ENCODE measurements at places on chromosomes 4 and X.

- no peak for DNase-seq
Observed at GRCh38 chrX:68695206-68695845, 47.9 kb downstream of the STARD8 start.

- DNase-seq: no peak
Observed at GRCh38 chrX:138775517-138775916, 64.0 kb upstream of the FGF13 start.

DNA sequence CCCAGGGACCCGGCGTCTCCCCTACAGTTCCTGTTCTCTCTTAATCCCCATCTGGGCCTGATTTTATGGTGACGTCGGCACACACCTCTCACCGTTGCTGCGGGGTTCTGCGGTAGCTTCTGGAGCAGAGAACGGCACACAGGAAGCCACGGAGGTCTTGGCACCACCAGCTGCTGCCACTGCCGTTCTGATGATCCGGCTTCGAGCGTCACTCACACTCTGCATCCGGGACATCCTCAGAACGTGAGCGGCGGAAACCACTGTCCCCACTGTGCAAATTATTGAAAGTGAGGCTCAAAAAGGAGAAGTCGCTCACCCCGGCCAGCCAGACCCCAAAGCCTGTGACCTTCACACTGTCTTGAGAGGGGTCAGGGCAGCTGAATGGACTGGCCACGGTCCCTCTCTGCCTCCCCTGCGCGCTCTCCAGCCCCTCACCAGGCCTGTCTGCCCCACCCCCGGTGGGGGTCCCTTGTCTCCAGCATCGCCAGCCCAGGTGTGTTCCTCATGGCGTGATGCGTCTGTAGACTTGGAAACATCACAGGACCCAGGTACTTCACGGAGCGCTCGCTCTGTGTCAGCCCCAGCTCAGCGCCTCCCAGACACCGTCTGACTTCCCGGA, 201.1 kb downstream of the AFAP1 start:
- DNase-seq: no peak

GRCh38 chr4:171281359-171281758, 531.8 kb upstream of the GALNTL6 start:
- no peak for DNase-seq

DNA sequence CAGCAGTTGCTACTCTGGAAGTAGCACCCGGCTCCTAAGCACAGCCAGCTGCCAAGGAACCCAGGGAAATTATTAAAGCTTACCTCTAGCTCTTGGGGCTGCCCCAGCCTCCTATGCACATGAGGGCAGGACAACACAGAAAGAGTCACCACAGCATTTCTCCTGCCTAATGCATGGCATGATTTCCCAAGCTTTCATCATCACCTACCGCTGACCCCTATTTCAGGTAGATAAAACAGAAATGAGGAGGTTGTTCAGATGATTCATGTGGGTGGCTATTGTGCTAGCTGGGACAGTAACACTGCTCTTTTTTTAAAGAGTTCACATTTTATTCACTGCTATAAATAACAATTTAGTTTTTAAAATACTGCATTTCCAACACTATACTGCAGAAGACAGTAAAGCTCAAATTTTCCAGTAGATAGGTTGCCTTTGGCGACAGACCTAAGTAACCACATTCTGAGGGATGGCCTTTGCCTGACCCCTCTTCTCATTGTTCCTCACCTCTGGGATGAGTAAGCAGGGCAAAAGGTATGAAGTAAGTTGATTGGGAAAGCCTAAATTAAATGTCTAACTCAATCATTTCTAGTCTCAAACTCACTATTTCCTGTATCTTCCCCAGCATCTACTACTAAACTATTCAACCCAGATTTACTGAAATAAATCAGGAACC, 16.7 kb downstream of the CASK start:
- DNase-seq: peak; percentile 13

DNA sequence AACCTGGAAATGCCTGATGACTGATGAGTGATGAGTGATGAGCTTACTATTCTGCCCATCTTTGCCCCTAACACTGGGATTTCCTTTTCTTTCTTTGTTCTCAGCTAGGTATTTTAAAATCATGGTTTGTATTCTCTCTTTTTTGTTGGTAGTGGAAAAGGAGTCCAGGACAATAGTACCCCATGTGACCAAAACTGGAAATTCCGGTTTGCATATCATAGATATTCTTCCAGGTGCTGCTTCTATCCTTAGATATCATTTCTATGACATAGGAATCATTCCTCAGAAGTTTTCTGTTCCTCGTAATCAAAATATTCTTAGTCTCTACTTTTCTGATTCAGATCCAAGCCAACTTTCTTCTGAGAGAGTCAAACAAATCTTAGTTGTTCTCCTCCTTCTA, 320.5 kb upstream of the TET2 start:
- no peak for DNase-seq

DNA sequence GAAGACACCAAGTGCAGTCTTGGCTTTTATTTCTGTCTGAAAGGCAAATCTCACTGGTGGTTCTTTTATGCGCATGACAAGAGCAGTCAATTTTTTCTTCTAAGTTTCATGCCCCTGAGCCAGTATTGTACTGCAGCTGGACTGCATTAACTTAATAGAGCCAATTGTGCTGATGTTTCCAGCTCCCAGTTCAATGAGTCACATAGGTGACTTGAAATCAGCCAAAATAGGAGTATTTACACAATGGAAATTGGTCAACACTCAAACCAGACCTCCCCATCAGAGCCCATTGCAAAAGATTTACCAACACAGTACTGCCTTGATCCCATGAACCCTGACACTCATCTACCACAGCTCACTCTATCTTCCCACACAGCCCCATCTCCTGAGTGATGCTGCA, 100.3 kb upstream of the GUCY1A1 start:
- DNase-seq: no peak

- peak; percentile 8 for DNase-seq
Observed at GRCh38 chr4:122224348-122224747, 72.2 kb downstream of the BLTP1 start.

DNA sequence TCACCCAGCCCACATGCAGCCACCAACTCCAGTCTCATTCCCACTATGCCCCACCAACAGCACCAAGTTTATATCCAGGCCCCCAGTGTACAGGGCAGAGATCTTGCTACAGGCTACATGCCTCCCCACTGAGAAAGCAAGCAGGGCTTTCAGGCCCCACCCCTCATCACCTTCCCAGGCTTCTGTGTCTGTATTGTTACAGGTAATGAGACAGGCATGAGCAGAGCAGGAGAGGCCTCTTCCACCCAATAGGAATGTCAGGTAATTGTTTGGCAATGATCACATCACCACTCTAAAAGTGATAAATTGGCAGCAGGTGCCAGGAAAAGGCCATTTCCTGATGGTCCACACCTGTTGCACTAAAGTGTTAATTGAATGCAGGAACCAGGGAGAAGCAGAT, 102.5 kb downstream of the ZNF518B start:
- DNase-seq: no peak

DNA sequence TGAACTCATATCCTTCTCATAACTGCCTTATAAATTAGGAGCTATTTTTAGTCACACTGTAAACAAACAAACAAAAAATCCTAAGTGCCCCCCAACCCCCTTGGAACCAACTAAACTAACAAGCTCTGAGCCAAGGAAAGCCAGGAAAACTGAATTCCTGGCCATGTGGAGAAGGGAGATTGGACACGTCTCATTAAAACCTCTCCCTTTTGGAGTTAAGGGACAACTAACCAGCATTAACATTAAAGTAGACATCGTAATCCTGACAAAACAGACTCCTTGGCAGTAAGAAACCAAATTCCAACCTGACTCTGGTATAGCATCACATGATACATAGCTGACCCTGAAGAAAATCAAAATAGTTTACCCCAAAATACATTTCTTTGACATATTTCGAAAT, 937.1 kb upstream of the GRIA3 start:
- no peak for DNase-seq

GRCh38 chrX:101232316-101232715, 12.7 kb downstream of the DRP2 start:
- no peak for DNase-seq

DNA sequence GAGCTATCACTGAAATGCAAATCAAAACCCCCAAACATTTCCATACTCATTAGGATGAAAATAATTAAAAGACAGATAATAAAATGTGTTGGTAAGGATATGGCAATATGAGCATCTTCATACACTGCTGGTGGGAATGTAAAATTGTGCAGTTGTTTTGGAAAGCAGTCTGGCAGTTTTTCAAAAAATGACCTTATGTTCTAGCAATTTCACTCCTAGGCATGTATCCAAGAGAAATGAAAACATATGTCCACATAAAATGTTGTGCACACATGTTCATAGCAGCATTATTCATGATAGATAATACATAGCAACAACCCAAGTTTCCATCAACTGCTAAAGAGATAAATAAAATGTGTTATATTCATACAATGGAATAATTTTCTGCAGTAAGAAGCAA, 14.8 kb upstream of the GPRASP2 start:
- no peak for DNase-seq

Data from activated CD4-positive, alpha-beta T cell treated with anti-CD3 and anti-CD28 coated beads for 48 hours (primary cell).